Dermis blood vessel endothelial cell (primary cell): ENCODE measurements at places on chromosomes 5 and 9.

DNA sequence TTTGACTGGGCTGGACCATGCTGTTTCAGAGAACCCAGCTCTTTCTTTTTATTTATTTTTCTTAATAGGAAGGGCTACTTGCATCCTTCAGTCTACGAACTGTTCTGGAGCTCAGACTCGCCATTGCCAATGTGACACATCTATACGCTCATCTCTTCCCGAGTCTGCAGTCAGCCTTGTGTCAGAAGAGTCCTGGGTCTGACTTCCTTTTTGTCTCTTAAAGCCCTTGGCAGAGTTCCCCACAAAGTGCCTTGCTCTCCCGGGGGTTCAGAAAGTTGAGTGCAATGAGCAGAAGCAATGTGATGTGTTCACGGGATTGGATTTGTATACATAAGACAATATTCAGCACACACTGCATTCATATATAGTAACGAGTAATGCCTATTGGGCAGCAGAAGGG is 140.4 kb downstream of the ATPSCKMT start:
- no peak for DNase-seq

DNA sequence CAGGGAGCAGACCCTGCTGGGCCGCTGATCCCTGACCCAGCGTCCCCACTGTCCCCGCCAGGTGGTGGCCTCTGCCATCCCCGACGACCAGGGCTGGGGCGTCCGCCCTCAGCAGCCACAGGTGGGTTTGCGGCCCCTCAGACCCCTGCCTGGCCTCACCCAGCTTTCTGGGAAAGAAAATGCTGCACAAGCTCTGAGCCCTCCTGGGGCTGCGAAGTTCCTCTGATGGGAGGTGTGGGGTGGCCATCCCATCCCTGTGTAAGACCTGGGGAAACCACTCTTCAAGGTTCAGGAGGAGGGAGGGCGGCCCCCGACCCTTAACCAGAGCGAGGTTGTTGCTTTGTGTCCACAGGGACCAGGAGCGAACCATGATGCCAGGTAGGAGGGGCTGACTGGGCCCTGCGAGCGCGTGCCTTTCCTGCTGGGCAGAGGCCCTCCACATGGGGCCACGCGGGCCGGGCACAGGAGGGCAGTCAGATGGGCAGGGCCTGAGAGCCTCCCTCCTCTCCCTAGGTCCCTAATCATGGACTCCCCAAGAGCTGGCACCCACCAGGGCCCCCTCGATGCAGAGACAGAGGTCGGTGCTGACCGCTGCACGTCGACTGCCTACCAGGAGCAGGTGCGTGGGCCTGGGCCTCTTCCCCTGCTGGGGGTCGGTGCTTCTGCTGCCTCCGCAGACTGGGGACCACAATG is 7.7 kb downstream of the NOXA1 start:
- no peak for DNase-seq

GRCh38 chr5:137822158-137822764 is 45.4 kb upstream of the MYOT start:
- peak; percentile 58 for DNase-seq

DNA sequence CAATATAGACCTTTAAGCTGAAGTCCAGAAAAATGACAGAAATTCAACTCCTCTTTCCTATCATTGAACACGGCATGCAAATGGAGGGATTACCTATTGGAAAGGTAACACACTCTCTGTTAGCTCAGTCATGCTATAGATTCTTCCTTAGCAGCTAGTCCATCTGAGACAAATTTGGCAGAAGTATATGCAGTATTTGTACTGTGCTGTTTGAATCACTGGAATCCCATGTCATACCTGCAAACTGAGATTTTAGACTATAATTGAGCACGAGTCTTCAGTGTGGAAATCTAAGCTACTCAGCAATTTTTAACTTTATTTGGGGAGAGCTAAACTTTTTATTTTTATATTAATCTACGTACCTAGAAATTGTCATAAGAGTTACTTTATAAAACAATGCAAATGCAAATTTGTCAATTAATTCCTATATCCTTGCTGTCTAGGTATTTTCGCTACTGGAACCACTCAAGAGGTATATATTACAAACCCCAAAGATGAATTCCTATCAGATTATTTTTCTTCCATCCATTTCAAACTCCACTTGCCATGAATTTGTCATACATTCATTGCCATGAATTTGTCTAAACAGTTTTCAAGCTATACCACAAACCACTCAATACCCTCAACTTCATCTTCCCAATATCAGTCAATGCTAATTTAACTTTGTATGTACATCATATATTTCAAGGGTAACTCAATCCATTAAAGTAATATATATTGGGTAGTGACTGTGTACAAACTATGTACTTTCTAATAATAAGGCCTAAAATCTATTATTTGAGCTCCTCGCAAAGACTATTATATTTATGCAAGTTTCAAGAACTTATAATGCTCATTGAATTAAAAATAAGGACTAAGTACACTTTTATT is 224.8 kb downstream of the MEF2C start:
- no peak for DNase-seq

GRCh38 chr5:35438786-35439185 is 178.9 kb upstream of the SPEF2 start:
- no peak for DNase-seq

DNA sequence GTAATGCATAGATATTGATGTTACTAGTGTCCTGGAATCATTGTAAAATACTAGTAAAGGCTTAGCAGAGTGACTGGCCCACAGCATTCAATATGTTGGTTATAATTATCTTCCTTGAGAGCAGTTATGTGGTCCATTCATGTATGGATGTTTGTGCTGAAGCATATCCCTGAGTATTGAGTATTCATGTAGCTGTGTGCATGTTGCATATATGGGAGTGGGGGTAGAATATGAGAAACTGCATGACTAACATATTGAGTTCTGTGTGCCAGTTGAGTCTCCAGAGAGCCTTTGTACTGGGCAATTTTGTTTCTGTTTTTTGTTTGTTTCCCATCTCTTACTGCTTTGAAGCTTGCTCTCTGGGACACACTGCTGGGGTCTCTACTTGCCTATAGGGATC is 222.7 kb upstream of the TRIM32 start:
- no peak for DNase-seq

GRCh38 chr9:70481471-70481870 is 67.0 kb upstream of the KLF9 start:
- DNase-seq: no peak

DNA sequence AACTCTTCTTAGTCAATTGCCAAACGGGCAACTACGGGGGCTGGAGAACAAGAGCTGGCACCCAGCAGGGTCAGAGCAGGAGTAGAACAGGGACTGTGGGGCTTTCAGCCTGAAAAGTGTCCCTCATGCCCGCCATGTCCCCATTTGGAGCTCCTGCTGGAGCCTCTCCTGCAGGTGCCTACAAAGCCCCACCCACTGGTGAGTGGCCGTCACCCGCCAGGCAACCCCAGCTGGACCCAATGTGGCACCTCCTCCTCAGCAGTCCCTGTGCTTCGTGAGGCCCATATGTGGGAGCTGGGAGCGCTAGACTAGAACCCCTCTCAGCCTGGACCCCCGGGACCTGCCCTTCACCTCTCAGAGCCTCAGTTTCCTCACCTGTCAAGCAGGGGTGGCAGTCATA is 40.9 kb downstream of the VAV2 start:
- no peak for DNase-seq

GRCh38 chr5:13246053-13246452 is 698.4 kb downstream of the DNAH5 start:
- no peak for DNase-seq

GRCh38 chr5:119274767-119275130 is 81.1 kb upstream of the TNFAIP8 start:
- DNase-seq: peak; percentile 82

DNA sequence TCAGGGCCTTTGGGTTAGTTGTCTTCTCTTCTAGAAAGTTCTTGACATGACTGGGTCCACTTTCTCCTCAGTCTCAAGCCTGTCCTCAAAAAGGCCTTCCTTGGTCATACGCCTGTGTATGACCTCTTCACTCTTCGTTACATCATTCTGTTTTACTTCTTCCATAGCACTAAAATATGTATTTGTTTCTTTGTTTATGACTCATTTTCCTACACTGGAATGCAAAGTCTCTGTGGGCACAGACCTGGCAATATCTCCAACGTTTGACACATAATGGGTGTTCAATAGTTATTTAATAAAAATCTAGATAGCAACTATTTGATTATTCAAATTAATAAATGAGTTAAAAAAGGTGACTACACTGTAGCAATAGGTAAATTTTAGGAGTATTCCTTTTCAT is 85.1 kb downstream of the YIPF5 start:
- DNase-seq: no peak

DNA sequence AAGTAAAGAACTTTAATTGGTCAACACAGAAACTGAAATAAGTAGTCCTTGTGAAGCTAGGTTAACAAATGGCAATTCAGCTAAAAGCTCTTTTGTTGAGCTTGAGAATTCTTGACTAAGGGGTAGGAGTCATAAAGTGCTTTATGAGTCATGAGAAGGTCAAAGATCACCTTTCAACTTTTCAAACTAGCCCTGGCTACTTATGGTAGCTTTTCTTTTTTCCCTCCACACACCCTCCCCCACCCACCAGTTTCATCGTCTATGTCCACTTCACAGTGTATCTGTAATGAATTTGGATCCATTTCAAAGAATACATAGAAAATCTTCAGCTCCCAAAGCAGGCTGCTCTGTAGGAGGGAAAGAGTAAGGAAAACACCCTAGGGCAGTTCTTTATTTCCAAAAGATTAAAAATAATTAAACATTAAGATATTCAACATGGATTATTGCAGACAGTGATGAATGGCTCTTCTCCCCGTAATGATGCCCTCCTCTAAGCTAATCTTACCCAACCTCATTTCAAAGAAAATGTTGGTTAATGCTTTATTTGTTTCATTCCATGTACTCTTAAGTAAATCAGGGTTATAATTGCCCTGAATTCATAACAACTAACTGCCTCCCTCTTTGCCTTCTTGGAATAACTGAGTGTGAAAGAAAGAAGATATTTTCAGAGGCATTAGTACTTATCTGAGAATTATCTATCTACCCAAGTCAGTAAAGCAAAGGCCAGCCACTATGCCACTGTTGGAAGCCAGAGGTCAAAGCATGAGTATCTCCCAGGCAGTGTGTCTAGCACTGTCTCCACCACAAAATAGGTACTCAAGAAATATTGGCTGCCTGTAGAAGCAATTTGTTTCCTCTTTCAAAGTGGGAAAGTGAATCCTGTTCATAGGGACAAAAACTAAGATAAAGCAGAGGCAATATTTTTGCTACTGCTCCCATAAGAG is 290.6 kb downstream of the PIK3R1 start:
- DNase-seq: no peak

- no peak for DNase-seq
Observed at GRCh38 chr9:108921200-108921599, 12.7 kb downstream of the ELP1 start.

GRCh38 chr9:582775-583174 is 258.7 kb upstream of the DMRT1 start:
- no peak for DNase-seq

GRCh38 chr9:2859776-2860379 is 16.0 kb upstream of the PUM3 start:
- DNase-seq: peak; percentile 81
